ENCODE measurements at places on chromosomes 11 and 22. TPM values are rescaled to one million over a fixed set of nuclear protein-coding genes. Genes with fewer than 3 reads are reported as not detected.

Gene TMPRSS4
- total RNA-seq, result not detected

Gene LUZP2
- not detected for total RNA-seq

Gene SYT9
- total RNA-seq, result 0.46 TPM

Gene OR51B6
- not detected for total RNA-seq

Gene CARD10
- total RNA-seq, result 2.5 TPM

Gene SWAP70
- total RNA-seq, result 61.1 TPM

Gene IL17RA
- total RNA-seq, result 48.4 TPM

Gene TUB
- 24.4 TPM for total RNA-seq

Gene FOLH1
- 11.8 TPM for total RNA-seq

Gene GTSE1
- total RNA-seq, result 2.5 TPM

Gene MS4A4E
- total RNA-seq, result 3.2 TPM

Gene APOL1
- 47.6 TPM for total RNA-seq

Gene PACS1
- total RNA-seq, result 41.1 TPM

Gene NXPE2
- total RNA-seq, result not detected

Gene OR5AN1
- total RNA-seq, result not detected

- DNase-seq, result no peak
Observed at GRCh38 chr11:46247659-46248058, 29.8 kb upstream of the CREB3L1 start.

DNA sequence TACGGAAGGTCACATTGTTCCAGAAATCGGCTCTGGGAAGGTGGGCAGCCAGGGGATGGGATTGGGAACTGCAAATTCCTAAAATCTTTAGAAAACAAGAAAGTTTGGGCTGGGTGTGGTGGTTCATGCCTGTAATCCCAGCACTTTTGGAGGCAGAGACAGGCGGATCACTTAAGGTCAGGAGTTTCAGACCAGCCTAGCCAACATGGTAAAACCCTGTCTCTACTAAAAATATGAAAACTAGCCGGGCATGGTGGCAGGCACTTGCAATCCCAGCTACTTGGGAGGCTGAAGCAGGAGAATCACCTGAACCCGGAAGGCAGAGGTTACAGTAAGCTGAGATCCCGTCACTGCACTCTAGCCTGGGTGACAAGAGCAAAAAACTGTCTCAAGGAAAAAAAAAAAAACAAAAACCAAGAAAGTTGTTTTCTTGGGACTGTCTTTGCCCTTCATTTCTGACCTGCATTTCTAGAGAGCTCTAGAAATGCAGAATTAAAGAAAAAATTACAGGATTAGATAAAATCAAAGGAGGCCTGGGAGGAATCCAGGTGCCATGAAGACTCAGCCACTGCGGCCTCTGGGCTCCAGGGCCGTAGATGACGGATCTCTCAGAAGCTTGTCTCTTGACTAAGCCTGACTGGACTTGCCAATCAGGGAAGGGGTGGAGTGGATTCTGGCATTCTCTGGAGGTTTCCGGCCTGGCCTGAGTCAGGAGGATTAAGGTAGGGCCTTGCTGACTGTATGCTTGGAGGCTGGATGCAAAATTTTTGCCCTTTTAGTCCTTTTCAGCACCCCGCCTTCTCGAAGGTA lies 5.3 kb upstream of the MALAT1 start:
- DNase-seq, result peak; percentile 77

- peak; percentile 38 for DNase-seq
Observed at GRCh38 chr11:1202776-1203504, 19.9 kb upstream of the MUC5B start.

DNA sequence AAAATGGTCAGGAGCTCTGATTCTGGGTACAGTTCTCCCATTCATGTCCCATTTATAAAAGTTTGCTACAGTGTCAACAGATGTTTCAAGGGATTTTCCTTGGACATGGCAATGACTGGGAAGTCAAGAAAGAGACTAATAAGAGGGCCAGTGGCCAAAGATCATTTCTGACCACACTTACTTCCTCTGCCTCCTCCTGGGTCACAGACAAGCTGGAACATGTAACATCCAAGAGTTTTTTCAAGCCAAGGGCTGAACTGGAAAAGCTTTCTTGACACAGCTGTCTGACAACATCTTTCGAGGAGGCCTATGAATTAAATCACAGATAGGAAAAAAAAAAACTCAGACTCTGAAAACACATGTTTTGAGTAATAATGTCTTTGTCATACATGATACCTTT lies 8.7 kb downstream of the COMMD9 start:
- DNase-seq, result no peak

GRCh38 chr22:17638182-17638431 lies 450 bp upstream of the BCL2L13 start:
- no peak for DNase-seq

DNA sequence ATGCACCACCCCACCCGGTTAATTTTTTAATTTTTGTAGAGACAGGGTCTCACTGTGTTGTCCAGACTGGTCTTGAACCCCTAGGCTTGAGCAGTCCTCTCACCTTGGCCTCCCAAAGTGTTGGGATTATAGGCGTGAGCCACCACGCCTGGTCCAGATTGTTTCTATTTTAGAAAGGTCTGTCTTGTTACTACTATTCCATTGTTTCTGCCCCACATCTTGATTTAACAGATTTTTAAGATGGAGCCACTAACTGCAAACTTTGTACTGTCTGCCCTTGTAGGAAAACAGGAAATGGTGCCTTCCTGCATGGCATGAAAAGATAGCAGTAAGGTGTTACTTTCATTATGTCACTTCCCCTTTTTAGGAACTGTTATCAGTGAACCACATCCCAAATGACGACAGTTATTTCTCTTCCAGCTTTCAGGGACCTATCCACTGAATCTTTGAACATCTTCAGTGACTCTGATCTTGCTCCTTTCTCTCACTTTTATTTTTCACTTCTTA lies 23.2 kb downstream of the TAF1D start:
- DNase-seq, result no peak

DNA sequence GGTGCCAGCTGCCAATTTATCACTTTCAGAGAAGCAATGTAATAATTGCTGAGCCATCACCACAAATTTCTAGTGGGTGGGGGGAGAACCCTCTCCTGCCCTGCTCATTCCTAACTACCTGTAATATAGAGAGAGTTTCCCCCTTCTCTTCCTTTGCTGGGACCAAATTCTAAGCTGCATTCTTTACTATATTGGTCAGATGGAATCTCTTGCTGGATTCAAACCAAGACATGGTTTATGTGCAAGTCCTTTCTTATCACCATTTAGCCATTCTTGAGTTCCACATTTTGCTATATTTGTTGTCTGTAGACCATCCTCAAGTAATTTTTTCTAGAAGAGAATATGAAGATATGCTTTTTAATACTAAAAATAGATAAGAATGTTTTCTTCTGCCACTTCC lies 452.1 kb downstream of the MN1 start:
- no peak for DNase-seq

DNA sequence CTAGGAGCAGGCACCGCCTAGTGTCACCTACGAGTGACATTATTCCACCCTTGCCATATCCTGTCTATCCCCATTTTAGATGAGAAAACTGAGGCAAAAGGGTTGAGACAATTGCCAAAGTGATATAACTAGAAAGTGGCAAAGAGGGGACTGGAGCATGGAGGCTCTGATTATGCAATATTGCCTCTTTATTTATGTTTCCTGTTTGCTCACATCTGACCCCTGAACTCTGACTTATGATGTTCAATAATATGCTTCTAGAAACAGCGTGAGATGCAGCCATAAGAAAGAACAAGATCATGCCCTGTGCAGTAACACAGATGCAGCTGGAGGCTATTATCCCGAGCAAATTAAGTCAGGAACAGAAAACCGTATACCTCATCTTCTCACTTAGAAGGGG lies 7.7 kb downstream of the ELF5 start:
- no peak for DNase-seq

GRCh38 chr11:6586434-6587359 lies 16.7 kb downstream of the RRP8 start:
- no peak for DNase-seq

GRCh38 chr11:62048100-62048499 lies 75.7 kb upstream of the INCENP start:
- no peak for DNase-seq

GRCh38 chr22:38468443-38469305 lies 778 bp downstream of the KDELR3 start:
- no peak for DNase-seq

GRCh38 chr11:59302991-59303390 lies 55.7 kb upstream of the OR5AN1 start:
- DNase-seq, result no peak

GRCh38 chr22:26689513-26690301 lies 32.3 kb downstream of the MIAT start:
- DNase-seq, result no peak

DNA sequence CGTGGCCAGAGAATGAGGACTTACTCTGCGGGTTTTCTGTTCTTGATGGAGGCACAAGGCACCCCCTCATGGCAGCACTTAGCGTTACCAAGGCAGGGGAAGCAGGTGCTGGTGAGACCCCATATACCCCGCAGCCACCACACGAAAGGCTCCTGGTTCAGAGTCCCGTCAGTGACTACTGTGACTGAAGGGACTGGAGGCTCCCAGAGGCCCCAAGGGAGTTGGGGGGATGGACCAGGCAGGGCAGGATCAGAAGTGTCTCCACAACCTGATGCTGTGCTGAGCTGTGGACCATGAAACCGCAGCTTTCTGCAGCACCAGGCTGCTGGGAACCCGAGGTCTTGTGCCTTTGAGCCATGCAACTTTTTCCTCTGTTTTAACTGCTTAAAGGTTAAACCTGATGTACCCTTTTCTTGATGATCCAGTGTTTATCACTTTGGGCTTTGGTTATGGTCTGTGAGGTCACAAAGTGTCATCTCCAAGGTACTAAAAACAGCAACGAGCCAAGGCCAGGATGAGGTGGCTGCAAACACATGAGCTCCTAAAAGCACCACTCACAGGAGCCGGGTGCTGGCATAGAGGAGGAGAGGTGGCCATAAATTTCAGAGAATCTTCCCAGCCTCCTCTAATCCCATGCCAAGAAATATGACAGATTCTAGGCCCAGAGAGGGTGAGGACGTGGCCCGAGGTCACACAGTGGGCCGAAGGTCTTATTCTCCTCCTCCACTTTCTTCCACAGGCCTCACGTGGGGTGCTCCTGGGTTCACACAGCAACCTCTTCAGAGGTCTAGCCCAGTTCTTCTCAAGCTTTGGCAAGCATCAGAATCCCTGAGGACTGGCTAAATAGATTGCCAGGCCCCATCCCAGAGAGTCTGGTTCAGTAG lies 4.2 kb upstream of the LRRC32 start:
- no peak for DNase-seq

DNA sequence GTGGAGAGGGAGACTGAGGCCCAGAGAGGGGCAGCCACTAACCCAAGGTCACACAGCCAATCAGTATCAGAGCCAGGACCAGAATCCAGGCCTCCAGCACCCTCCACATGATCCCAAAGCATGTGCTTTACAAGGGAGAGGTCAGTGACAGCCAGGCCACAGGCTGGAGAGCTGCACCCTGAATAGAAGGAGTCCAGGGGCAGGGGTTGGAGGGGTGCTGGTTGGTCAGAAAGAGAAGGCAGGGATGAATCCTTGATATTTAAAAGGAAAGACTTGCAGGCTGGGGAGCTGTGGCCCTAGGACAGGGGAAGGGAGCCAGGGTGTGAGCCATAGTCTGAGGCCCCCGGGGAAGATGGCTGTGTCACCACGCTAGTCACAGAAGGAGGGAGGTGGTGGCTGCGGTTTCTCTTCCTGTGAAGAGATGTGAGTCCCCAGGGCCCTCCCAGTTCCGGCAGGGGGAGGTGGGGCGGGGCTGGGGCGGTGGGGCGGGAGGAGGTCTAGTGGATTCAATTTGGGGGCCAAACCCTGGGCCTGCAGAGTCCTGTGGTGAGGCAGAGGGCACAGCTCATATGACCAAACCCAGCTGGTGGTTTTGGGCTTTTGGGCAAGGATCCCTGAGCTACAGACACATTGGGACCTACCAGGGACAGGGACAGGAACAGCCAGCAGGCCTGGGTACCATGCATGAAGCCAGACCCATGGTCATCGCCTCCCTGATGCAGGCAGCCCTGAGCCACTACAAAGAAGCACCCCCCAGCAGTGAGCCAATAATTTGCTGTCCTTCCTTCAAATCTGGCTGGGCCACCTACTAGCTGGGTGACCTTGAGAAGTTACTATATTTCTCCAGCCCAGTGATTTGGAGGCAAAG lies 14.0 kb downstream of the RAC2 start:
- no peak for DNase-seq

DNA sequence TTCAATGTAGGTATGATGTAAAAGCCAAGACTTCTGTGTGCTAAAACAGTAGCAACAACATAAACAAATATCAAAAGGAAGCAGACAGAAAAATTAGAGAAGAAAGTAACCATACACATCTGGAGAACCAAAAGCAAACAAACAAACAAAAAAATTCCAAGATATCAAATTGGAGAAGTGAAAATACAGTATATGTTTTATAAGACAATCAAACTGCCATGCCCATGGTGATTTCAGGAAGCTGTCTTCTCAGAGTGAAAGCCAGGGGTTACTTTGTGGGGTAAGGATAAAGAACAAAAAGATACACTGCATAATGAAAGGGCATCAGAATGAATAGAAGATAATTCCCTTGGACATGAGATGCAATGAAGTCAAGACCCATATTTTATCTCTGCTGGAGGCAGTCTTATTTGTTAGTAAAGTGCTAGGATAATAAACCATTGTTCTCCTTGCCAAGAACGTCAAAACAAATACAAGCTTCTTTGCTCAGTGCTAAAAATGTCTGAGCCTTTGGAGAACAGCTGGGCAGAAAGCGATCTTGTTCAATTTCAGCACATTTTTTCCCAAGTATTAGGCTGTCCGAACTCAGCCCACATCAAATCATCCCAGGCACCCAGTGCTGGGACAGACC lies 38.1 kb upstream of the LDLRAD3 start:
- no peak for DNase-seq

GRCh38 chr11:5625281-5625680 lies 480 bp downstream of the TRIM34 start:
- no peak for DNase-seq

DNA sequence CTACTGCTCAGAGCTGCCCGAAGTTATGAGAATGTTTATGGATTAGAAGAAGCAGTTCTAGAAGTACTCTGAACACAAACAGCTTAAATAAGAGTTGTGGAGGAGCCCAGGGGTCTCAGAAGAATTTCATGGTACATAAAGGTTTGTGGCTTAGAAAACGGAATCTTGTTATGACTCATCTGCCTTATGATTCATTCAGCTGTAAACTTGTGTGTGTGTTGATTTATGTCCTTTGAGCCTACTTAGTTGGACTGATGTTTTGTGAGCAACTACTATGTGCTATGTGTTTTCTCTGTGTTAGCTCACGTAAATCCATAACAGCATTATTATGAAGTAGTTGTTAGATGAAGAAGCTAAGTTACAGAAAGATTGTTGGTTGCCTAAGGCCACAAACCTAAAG lies 203.7 kb downstream of the PGR start:
- no peak for DNase-seq

DNA sequence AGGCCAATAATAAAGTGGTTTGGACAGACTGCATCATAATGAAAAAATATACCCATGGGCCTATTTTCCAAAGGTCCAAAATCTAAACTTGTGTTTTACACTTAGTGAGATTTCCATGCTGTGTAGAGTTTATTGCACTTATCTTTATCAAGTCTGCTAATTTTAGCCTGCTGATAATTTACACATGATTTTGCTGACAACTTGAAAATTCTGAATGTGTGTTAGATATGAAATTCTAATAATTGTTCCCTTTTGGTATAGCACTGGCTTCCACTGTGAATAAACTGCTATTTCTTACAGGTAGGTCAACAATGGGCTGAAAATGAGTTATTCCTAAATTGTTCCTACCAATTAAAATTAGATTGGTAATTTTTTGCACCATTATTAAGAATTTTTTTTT lies 589.1 kb upstream of the ANO3 start:
- no peak for DNase-seq

GRCh38 chr11:11818529-11819121 lies 23.1 kb upstream of the USP47 start:
- no peak for DNase-seq

- DNase-seq, result no peak
Observed at GRCh38 chr11:73498343-73498742, 99.6 kb downstream of the FAM168A start.
